ENCODE measurements at places on chromosomes 3 and 15.
A peak's percentile ranks its signal among the peaks of the same experiment; 100 is the strongest.

DNA sequence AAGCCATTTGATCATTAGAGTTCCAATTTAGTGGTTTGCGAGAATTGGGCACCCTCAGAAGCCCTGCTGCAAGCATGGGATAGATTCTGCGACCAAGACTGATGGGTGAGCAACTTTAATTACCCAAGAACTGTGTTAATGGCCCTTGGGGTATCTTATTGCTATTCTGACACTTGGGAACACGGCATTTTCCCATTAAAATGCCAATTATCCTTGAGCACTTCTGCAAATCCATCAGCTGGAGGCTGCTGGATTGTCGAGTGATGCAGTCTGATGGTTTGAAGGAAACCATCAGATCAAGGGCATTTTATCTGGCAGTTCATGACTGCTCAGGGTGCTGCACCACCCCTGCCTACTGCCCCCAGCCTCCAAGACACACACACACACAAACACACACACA, 183.6 kb upstream of the PROK2 start:
- DNase-seq: peak; percentile 91

- no peak for DNase-seq
Observed at GRCh38 chr3:51621091-51621892, 49.8 kb upstream of the TEX264 start.

DNA sequence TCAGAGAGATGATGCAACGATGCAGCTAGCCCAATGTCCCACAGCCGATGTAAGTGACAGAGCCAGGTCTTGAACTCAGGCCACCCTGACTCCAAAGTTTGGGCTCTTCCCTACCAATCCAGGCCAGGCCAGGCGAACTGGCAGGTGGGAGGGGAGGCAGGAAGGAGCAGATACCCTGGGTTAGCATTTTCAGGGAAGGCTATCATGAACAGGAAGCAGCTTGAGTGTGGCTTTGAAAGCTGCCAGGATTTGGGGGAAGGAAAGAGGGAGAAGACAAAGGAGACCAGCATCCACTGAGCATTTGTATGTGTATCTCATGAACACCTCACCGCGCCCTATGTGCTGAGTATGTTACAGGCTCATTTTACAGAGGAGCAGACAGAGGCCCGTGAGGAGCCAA, 38.8 kb downstream of the LMCD1 start:
- no peak for DNase-seq

GRCh38 chr15:38069511-38070011, 135.1 kb downstream of the TMCO5A start:
- no peak for DNase-seq

DNA sequence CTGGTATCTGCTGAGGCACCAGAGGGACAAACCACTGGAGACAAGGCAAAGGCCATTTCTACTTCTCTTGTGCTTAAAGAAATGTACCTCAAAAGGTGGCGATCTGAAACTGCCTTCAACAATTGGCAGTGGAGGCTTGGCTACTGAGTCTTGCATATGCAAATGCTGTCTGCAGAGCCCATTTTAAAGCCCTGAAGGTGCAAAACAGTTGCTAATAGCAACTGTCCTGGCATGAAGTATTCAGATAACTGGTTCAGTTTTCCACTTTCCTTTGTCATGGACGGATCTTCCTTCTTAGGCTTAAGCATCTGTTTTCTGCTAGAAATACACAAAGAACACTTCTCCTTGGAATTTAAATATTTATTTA, 71.4 kb upstream of the PSMD6 start:
- no peak for DNase-seq

DNA sequence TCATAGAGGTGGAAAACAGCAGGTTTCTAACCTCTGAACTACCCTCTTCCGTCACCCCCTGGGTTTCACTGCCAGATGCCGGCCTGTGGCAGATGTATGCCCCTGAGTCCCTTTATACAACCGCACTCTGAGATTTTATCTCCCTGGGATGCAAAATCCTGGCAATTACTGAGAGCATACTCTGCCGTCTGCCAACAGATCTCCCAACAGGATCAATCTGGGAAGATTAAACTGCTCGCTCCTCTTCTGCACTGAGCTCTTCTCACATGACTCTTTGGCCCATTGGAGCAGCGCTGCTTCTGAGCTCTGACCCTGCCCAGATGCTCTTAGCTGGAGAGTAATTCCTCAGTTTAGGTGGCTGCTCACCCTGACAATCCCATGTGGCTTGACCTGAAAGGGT, 133.2 kb downstream of the LIPC start:
- DNase-seq: peak; percentile 100

- no peak for DNase-seq
Observed at GRCh38 chr15:60255390-60255789, 142.4 kb downstream of the ANXA2 start.

Data from NCI-H524 treated with DMSO at 0.1 percent for 48 hours (cell line).